ENCODE measurements at places on chromosomes 3 and 15. TPM values are rescaled to one million over a fixed set of nuclear protein-coding genes. Genes with fewer than 3 reads are reported as not detected.
A peak's percentile ranks its signal among the peaks of the same experiment; 100 is the strongest.

PRR23E gene
- total RNA-seq, result not detected

C3orf20 gene
- not detected for total RNA-seq

RABL3 gene
- total RNA-seq, result 32.0 TPM

CHCHD4 gene
- 9.7 TPM for total RNA-seq

MFGE8 gene
- 769 TPM for total RNA-seq

REC114 gene
- total RNA-seq, result not detected

DNA sequence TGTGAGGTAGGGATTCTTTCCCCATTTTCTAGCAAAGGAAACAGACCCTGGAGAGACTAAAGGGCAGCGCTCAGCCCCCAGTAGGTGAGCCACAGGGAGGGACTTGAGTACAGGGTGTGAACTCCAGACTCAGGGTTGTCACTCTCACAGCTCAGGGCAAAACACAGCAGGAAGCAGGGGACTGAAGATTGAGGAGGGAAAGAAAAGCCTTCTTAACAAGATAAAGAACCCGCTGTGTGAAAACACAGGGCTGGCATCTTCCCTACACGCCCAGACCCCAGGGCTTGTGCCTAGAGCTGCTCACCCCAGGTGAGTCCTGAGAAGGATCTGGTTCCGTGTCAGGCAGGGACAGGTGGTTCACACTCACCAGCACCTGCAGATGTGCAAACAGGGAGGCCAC is 59.6 kb downstream of the ABTB1 start:
- H3K27ac ChIP-seq, result no peak overlapping the region
- DNase-seq, result no peak
- peaks cover 14% of the 10 kb centered on the region for H3K36me3 ChIP-seq
- H3K4me1 ChIP-seq, result peaks cover 48% of the 10 kb centered on the region

DNA sequence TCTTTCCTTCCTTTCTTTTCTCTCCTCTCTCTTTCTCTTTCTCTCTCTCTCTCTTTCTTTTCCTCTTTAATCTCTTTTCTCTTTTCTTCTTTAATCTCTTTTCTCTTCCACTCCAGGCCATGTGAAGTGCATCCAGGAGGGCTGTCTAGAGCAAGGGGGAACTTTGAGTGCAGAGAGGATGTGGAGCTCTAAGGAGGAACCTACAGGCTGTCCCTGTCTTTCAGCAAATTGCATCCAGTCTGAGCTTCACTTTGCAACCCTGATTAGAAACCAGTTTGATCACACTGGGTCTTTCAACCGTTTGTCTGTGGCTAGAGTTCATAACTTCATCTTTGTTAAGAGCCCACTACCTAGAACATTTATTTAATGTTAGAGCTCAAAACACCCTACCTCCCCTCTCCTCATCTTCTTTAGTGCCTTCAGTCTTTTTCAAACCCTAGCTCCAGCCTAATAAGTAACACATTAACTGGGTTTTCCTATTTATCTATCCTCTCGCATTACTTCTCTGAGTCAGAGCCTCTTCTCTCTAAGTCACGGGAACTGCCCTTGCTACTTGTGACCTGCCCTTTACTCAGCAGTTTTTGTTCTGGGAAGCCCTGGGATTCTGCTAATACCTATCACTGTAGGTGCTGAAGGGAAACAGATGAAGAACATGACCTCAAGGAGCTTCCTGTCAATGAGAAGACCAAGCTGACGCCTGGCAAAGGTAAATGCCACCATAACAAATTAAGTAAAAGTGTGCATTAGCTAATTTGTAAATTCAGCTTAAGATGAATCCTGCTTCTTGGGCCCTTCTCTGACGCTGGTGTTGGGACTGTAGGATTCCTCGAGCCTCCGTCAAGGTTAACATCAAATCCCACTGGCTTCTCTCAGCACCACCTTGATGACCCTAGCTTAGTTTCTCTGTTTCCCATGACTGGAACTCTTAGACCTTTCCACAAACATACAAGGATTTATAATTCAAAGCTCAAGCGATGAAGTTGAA is at the start of gene GCNT3:
GCNT3 (plus strand) TSS at position 508 of the 985 bp plus-strand sequence. CDS start 6,456 bp downstream, outside the sequence.
- peak; percentile 12 for DNase-seq
- H3K27ac ChIP-seq, result no peak within 1 kb of the TSS
- H3K27me3 ChIP-seq, result peaks cover 20% of the 10 kb centered on the region
- peaks cover 17% of the 10 kb centered on the region for H3K4me1 ChIP-seq

- peaks cover 28% of the 10 kb centered on the region for H3K4me1 ChIP-seq
- H3K4me3 ChIP-seq, result peak overlapping the region; percentile 99
- peaks cover 6% of the 10 kb centered on the region for H3K27me3 ChIP-seq
Measured at GRCh38 chr3:3127432-3128010, 781 bp downstream of the TRNT1 start.

GRCh38 chr15:64931381-64931780 is 19.7 kb downstream of the ANKDD1A start:
- H3K4me3 ChIP-seq, result no peak overlapping the region
- no peak for DNase-seq
- H3K27ac ChIP-seq, result no peak overlapping the region
- H3K36me3 ChIP-seq, result no peaks in the 10 kb centered on the region

GRCh38 chr3:147421184-147421912 is 12.2 kb downstream of the ZIC1 start:
- H3K27me3 ChIP-seq, result peaks cover 49% of the 10 kb centered on the region
- peaks cover 21% of the 10 kb centered on the region for H3K4me1 ChIP-seq
- no peaks in the 10 kb centered on the region for H3K36me3 ChIP-seq
- no peak for DNase-seq

- H3K27me3 ChIP-seq, result no peaks in the 10 kb centered on the region
- H3K4me3 ChIP-seq, result no peak overlapping the region
- DNase-seq, result no peak
- H3K36me3 ChIP-seq, result no peaks in the 10 kb centered on the region
Measured at GRCh38 chr15:27382361-27383025, 411.5 kb downstream of the GABRG3 start.

GRCh38 chr3:11436775-11437174 is 164.6 kb downstream of the ATG7 start:
- H3K4me3 ChIP-seq, result no peak overlapping the region
- no peak overlapping the region for H3K27ac ChIP-seq
- no peaks in the 10 kb centered on the region for H3K27me3 ChIP-seq
- DNase-seq, result no peak

GRCh38 chr3:8767256-8767666 is 2.2 kb downstream of the OXTR start:
- H3K36me3 ChIP-seq, result peaks cover 64% of the 10 kb centered on the region
- H3K4me3 ChIP-seq, result peak overlapping the region; percentile 97

GRCh38 chr15:100761290-100761935 is 118.2 kb upstream of the ALDH1A3 start:
- no peak overlapping the region for H3K4me3 ChIP-seq
- peaks cover 16% of the 10 kb centered on the region for H3K27me3 ChIP-seq
- no peaks in the 10 kb centered on the region for H3K36me3 ChIP-seq

GRCh38 chr15:98666441-98666840 is 18.1 kb downstream of the IGF1R start:
- peaks cover 2% of the 10 kb centered on the region for H3K27me3 ChIP-seq
- no peaks in the 10 kb centered on the region for H3K36me3 ChIP-seq
- peaks cover 75% of the 10 kb centered on the region for H3K4me1 ChIP-seq
- H3K4me3 ChIP-seq, result no peak overlapping the region
- DNase-seq, result no peak
- 0 out of 2 replicates have a peak overlapping the region, but pooled peaks have one; percentile 47 for H3K27ac ChIP-seq

GRCh38 chr3:108383306-108383705 is 87.0 kb downstream of the HHLA2 start:
- H3K27ac ChIP-seq, result no peak overlapping the region
- H3K4me1 ChIP-seq, result no peaks in the 10 kb centered on the region
- no peak for DNase-seq
- H3K36me3 ChIP-seq, result no peaks in the 10 kb centered on the region

DNA sequence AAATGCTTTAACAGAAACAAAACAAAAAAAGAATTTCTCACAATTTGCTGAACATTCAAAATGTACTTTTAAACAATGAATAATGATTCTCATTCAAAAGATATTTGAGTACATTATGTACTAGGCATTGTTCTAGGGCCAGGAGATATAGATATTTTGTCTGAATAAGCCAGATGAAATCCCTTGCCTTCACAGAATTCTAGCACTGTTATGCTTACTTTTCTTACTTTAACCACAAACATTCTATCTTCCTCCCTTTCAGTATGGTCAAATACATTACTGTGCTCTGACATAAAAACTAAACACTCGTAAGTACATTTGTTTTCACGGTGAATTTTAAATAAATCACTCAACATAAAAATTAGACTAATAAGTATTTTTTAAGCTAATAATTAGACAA is 116.7 kb downstream of the ADAM10 start:
- H3K4me3 ChIP-seq, result no peak overlapping the region
- no peaks in the 10 kb centered on the region for H3K27me3 ChIP-seq
- H3K4me1 ChIP-seq, result peaks cover 30% of the 10 kb centered on the region
- H3K27ac ChIP-seq, result peak overlapping the region; percentile 48

DNA sequence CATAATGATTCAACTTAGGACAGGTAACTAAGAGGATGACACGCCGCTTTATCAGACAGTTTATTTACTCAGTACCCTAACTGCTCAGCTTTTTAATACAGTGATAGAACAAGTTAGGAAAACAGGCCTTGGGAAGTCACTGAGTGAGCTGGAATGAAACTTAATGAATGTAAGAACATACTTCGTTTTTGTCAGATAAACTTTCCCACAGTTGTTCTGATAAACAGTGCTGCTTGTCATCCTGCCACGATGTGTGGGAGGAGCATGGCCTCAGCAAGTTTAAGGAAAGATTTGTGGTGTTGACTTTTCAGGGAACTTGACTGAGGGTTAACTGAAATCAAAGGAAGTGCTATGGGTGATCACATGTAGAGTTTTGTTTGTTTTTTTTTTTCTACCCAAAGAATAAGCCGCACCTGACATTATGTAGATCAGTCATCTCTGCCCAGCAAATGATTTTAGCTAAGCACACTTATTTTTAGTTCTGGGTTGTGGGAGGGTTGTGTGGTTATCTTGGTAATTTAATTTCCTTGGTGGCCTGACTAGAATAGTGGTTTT is 5.6 kb upstream of the P2RY14 start:
- peaks cover 8% of the 10 kb centered on the region for H3K27me3 ChIP-seq
- DNase-seq, result no peak
- no peak overlapping the region for H3K27ac ChIP-seq
- no peaks in the 10 kb centered on the region for H3K36me3 ChIP-seq

DNA sequence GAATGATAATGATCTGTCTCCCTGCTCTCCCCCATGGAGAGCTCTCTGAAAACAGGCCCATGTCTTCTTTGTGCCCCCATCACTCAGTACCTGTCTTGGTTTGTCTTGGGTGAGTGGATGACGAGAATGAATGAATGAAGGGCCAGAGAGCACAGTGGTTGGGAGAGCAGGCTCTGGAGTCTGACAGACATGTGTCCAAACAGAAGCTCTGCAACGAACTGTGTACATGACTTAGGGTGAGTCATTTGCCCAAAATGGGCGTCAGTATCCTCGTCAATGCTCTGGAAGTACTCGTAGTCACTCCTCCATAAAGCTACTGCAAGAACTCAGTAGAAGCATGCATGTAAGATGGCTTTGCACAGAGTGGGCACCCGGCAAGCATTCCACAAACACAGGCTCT is 170.2 kb upstream of the TLE3 start:
- H3K4me3 ChIP-seq, result no peak overlapping the region
- no peaks in the 10 kb centered on the region for H3K36me3 ChIP-seq
- DNase-seq, result no peak
- no peak overlapping the region for H3K27ac ChIP-seq

- H3K4me1 ChIP-seq, result no peaks in the 10 kb centered on the region
- peaks cover 15% of the 10 kb centered on the region for H3K27me3 ChIP-seq
- DNase-seq, result no peak
- H3K4me3 ChIP-seq, result no peak overlapping the region
- H3K27ac ChIP-seq, result no peak overlapping the region
- peaks cover under 1% of the 10 kb centered on the region for H3K36me3 ChIP-seq
Measured at GRCh38 chr15:68830141-68830785, 9.6 kb upstream of the ANP32A start.

GRCh38 chr3:23029001-23029400 is 174.1 kb upstream of the UBE2E2 start:
- H3K27ac ChIP-seq, result no peak overlapping the region
- no peak overlapping the region for H3K4me3 ChIP-seq
- H3K4me1 ChIP-seq, result no peaks in the 10 kb centered on the region
- DNase-seq, result no peak
- H3K27me3 ChIP-seq, result peaks cover 1% of the 10 kb centered on the region
